ENCODE measurements at places on chromosomes 16 and 17.

GRCh38 chr17:58208344-58208743 lies 10.7 kb downstream of the MKS1 start:
- no peak for DNase-seq

- no peak for DNase-seq
These were observed 259.8 kb downstream of the C16orf95 start for GRCh38 chr16:87057211-87057881.

GRCh38 chr17:57662041-57662440 lies 83.1 kb downstream of the CCDC182 start:
- DNase-seq = no peak

DNA sequence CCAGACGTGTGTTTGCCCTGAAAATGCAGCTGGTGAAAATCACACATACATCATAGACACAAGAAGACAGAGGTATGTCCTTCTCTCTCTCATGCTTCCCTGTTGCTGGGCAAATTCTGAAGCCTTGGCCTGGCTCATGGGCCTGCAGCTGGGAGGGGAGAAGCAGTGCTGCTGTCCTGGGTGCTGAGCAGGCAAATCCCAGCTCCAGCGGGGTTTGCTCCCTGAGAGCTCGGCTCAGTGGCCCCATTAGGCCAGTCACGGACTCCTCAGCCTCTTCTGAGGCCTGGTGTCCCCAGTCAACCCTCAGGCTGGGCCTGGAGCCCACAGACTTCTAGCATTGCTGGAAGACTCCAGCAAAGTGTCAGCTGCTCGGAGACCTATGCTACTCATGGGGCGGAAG lies 11.7 kb downstream of the RHBDL3 start:
- no peak for DNase-seq

DNA sequence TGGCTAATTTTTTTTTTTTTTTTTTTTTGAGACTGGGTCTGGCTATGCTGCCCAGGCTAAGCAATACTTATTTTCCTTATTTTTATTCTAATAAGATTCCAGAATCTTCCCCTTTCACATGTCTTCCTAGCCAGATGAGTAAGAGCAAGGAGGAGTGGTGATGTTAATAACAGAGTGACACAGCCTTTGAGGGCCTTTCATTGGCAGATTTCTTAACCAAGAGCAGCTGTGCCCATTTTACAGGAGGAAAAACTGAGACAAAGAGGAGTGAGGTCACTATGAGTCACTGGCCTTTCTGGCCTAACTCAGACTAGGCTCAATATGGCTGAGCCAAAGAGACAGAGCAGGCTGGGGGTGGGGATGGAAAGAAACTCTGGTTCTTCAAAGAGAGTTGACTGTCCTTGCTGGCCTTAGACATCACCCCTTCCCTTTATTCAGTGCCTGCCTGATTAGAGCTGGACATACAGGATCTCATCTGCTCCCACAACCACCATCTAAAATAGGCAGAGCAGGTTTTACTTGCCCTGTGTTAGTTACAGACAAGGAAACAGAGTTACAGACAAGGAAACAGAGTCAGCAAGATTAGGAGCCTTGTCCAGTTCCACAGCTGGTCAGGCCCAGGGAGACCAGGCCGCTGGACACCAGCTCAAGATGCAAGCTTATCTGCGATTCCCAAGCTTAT lies 50.0 kb upstream of the TOB1 start:
- DNase-seq = no peak

DNA sequence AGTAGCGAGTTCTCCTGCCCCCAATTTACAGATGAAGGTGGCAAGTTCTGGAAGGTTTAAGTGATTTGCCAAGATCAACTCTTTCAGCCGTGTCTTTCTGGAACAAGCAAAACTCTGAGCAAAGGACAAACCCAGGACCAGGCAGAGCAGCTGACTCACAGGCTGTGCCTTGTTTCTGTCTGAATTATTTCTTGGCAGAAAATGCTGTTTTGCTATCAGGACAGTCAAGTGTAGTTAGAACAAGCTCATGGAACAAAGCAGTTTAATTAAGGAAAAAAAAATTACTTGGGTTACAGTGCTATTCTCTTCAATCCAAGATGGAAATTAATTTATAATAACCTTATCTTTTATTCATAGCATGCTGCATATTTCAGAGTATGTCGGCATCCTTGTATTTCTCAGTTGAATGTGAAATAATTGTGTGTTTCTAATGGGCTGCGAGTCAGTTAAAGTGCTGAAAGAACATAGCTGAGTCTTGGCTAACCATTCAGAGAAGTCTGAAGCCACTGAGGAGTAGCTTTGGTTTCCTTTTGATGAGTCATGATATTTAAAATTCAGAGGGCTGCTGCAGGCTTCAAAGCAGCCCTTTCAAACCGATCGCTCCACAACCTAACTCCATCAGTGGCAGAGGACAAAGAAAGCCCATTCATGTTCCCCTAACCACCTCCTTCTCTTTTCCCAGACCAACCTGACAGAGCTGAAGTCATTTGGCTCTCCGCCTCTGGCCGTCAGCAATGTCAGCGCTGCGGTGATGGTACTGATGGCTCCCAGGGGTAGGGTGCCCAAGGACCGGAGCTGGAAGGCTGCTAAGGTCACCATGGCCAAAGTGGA lies 143.7 kb downstream of the ZNF18 start:
- no peak for DNase-seq

- DNase-seq = no peak
These were observed 2.1 kb downstream of the CCL4L2 start for GRCh38 chr17:36212966-36213365.

DNA sequence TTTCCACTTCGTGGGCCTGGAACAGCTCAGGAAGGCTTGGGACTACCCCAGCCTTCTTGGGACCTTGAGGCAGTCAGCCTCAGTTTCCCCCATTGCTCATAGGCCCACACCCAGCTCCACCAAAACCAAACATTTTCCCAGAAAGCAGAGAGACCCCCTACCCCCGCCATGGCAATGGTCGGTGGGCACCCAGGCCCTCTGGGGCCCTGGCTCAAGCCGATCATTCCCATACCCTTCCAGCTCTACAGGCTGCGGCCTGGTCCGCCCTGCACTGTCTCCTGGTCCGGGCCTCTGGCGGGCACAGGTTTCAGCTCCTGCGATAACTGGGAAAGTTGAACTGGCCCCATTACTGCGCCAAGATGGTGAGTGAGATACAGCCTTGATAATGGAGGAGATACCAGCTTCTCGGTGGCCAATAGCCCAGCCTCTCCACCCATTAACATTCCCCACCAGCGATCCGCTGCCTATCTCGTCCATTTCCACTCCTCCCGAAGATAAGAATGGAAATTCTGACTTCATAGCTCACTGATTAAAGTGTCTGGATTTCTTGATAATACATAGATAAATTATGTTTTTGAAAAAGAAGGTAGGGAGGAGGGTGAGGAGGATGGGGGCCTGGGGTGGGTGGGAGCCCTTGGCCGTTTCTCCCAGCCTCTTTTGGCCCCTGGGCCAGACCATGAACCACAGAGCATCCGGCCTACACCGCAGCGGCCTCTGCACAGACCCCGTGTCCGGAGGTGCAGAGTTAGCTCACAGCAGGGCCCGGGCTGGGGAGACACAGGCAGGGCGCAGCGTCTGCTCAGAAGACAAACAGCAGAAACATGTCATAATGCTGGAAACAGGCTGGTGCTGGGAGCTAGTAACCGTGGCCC lies 11.6 kb downstream of the ZFPM1 start:
- DNase-seq = no peak

Data from NCI-H2081 treated with DMSO at 0.1 percent for 48 hours (cell line).